ENCODE measurements at places on chromosomes 6 and 20. TPM values are rescaled to one million over a fixed set of nuclear protein-coding genes. Genes with fewer than 3 reads are reported as not detected.

Gene DDR1
- 30.3 TPM for total RNA-seq

Gene PCED1A
- 9.8 TPM for total RNA-seq

Gene PSORS1C2
- not detected for total RNA-seq

Gene NINL
- total RNA-seq, result 0.55 TPM

Gene HLA-DOA
- total RNA-seq, result 65.4 TPM

Gene CDH26
- total RNA-seq, result 0.26 TPM

Gene CRISP3
- not detected for total RNA-seq

Gene ARG1
- total RNA-seq, result not detected

Gene HLA-DRB5
- total RNA-seq, result 6.1 TPM

Gene PRSS16
- 13.3 TPM for total RNA-seq

Gene TAF4
- total RNA-seq, result 38.9 TPM

Gene LY6G6D
- total RNA-seq, result not detected

Gene FRMD1
- total RNA-seq, result not detected

Gene NRM
- 44.0 TPM for total RNA-seq

Gene CST4
- not detected for total RNA-seq

Gene BTN2A1
- total RNA-seq, result 23.5 TPM

Gene BEND6
- total RNA-seq, result 1.5 TPM

Gene RREB1
- 7.1 TPM for total RNA-seq

Gene HEY2
- total RNA-seq, result 1.3 TPM

Gene GJA1
- total RNA-seq, result not detected

Gene FYN
- 92.9 TPM for total RNA-seq

Gene HTR1E
- total RNA-seq, result not detected

Gene BTNL2
- 4.9 TPM for total RNA-seq

Gene PTPRT
- not detected for total RNA-seq

Gene HDGFL1
- total RNA-seq, result not detected

Gene ZNF451
- total RNA-seq, result 66.7 TPM

Gene EIF2S2
- total RNA-seq, result 130 TPM

Gene CEP162
- 9.6 TPM for total RNA-seq

Gene CGA
- total RNA-seq, result not detected

Gene APCDD1L
- not detected for total RNA-seq

Gene OXT
- total RNA-seq, result not detected

Gene BEND3
- total RNA-seq, result 13.1 TPM

Gene MBOAT1
- total RNA-seq, result not detected

Gene OOEP
- not detected for total RNA-seq

Gene RAB5IF
- total RNA-seq, result 76.0 TPM
